Right ventricle myocardium superior (tissue), 1 donor: ENCODE measurements at places on chromosomes 3 and 15. TPM values are rescaled to one million over a fixed set of nuclear protein-coding genes. Genes with fewer than 3 reads are reported as not detected.

TBL1XR1 gene
- total RNA-seq: 90.8 TPM

PIGB gene
- total RNA-seq: 3.5 TPM

SLC35A5 gene
- 13.7 TPM for total RNA-seq

CGNL1 gene
- total RNA-seq: 11.2 TPM

IQCF2 gene
- total RNA-seq: not detected
